ENCODE measurements at places on chromosomes 1 and 21.

DNA sequence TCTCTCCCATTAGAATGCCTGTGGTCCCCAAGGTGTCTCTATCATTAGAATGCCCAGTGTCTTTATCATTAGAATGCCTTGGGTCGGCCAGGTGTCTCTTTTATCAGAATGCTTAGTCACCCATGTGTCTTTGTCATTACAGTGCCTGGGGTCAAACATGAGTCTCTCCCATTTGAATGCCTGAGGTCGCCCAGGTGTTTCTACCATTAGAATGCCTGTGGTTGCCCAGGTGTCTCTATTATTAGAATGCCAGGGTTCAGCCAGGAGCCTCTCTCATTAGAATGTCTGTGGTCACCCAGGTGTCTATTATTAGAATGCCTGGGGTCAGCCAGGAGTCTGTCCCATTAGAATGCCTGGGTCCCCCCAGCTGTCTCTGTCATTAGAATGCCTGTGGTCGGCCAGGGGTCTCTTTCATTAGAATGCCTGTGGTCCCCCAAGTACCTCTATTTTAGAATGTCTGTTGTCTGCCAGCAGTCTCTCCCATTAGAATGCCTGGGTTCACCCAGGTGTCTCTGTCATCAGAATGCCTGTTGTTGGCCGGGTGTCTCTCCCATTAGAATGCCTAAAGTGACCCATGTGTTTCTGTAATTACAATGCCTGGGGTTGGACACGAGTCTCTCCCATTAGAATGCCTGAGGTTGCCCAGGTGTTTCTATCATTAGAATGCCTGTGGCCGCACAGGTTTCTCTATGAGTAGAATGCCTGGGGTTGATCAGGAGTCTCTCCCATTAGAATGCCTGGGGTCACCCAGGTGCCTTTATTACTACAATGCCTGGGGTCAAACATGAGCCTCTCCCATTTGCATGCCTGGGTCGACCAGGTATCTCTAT lies 57.1 kb downstream of the RNF187 start:
- no peak for DNase-seq

GRCh38 chr1:26856604-26857469 lies 6.1 kb upstream of the SFN start:
- no peak for DNase-seq

DNA sequence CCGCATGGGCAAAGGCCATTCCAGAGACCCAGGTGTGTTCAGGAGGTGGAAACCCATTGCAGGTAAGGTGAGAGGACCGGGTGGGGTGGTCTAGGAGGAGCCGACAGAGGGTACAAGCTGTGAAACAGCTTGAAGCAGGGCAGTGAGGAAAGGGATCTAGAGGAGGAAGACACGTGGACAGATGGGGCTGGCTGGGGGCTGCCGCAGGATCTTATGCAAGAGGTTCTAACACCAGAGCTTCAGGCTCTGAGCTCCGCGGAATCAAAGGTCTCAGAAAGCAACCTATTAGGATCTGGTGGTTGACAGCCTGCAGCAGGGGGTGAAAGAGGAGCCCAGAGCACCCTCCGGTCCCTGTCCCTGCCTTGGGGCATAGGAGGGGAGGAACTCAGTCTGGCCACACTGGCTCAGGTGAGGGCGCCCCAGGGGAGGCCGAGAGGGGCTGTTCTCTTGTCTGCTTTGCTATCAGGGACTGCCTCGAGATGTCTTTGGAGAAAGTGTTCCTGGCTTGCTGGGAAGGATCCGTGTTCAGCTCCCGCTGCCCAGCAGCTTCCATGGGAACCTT lies 1.9 kb downstream of the TFF1 start:
- no peak for DNase-seq

- no peak for DNase-seq
These were observed 76.6 kb downstream of the HHAT start for GRCh38 chr1:210405316-210405715.

DNA sequence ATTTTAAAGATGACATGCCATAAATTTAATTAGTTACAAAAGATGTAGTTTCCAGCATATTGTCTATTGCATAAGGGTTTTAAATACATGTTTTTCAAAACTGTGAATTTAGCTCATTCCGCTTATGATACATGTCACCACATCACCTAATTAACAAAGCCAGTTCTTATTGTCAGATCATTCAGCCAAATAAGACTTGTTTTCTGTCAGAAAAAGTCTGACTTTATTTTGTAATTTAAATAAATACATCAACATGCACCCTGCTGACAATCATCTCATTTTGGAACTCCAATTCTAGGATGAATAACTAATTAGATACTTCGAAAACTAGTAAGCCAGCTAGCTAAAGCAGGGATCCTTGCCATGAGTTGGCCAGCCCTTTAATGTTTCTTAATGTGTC lies 110.9 kb upstream of the APP start:
- no peak for DNase-seq

- no peak for DNase-seq
These were observed 38.3 kb upstream of the BCL10 start for GRCh38 chr1:85314726-85315125.

DNA sequence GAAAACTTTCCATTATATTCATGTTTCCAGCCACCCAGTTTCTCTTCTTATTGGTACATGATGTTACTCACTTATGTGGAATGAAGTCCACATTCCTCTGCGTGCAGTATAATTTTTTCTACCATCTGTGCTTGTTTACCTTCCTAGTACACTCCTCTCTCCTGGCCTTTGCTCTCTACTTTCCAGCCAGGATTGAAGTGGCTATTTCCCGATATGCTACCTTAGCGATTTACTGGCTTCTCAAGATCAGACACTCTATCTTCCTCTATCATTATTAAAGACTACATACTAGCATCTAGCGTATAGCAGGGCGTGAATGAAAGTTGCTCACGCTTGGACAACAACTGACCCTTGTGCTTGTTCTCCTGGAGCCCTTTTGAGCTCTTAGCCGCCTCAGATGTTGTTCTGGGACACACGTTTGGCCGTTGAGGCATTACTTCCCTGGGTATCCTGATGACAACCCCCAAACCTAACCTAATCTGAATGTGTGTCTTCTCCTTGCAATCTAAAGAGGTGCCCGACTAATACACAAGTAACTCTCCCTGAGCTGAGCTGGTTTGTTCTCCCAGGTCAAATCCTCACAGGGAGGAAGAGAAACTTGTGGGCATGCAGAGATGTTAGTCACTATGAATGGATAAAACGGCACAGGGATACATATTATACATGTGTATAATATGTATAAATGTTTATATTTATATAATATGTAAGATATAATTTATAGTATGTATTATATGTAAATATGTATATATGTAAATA lies 13.4 kb upstream of the MTARC2 start:
- DNase-seq: peak; percentile 46

DNA sequence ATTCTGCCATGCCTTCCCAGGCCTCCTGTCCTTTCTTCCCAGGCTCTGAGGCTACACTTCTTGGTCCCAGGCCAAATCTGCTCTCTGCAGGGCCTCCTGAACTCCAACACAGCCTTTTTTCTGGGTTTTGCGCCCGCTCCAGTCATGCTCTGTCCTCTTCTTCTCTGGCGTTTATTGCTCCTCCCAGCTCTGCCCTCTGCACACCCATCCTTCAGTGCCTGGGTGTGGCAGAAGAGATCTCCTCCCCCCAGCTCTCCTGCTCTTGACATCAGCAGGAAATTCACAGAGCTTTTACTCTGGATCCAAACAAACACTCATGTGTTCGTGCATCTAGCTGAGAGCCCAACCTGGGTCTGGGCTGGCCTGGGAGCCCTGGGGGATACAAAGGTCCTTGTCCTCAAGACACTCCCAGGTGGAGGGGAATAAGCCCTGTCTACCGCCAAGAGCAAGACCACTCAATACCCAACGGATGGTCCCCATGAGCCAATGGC lies 22.9 kb upstream of the EPS8L3 start:
- no peak for DNase-seq

DNA sequence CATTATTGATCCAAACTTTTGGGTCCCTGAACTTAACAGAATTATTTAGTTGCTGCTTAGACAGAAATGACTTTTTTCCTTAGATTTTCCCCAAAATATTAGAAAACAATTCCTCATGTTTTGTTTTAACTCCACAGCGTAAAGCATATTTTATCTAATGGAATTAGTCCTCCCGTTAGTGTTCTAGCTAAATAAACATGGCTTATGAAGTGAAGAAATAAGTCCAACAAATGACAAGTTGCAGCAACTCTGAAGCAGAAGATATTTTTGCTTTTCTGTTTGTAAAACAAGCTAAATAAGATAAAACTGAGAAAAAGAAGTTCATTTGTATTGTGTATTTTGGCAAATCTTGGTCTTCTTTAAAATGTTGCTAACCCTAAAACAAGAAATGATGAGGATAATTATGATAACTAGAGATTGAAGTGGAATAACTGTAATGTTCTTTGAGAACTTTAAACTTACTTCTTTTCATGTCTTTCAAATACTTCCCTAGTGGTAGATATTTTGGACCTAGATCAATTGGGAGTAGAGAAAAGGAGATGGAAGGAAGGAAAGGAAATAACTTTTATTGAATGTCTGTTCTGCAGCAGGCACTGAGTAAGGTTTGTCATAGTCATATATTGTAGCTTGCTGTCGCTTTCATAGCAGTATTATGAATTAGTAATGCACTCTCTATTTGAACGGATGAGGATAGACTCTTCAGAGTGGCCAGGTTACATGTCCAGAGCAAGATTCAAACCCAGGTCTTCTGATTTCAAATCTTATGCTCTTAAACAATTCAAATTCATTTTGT lies 12.5 kb downstream of the NFIA start:
- DNase-seq: no peak

DNA sequence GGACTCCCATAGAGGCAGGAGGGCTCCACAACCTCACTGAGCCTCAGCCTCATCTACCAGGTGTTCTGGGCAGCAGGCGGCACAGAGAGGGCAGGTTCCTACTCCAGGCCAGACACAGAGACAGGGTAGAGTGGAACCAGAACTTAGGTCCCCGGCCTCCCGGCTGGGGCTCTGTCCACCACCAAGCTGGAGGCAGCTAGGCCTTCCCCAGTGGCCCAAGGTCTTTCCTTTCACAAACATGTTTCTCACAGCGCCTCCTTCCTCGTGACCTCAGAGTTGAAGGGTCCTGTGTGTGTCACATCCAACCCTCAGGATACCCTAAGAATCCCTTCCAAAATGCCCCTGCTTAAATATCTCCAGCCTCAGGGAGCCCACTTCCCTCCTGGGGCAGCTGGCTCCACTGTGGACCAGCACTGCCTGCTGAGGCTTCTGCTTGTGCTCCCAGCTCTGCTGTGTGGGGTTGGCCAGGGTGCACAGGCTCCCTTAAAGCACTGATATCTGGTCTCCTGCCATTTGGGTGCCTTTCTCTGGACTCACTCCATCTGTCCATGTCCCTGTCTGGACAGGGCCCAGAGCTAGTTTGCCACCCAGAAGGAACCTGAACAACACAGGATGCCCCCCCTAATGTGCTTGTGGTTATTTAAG lies 33.2 kb upstream of the MAGOH start:
- DNase-seq: no peak

DNA sequence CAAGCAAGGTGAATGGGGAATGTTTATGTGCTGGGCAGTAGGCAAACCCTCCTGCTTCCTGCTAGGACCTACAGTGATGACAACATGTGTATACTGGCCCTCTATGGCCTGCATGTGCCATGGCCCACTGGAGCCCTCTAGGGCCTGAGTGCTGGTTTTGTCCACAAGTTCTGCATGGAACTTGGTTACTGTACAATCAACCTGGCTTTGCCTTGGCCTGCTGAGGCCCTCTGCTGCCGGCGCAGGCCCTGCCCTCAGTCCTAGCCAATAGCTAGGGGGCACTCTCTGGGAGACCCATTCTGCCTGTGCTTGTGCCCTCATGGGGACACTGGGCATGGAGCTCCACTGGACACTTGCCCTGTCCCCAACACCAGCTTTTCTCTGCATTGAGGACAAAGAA lies 138.6 kb upstream of the NGF start:
- DNase-seq: no peak

GRCh38 chr1:192797891-192798290 lies 10.9 kb upstream of the RGS2 start:
- no peak for DNase-seq

GRCh38 chr1:14773396-14774025 lies 175.0 kb downstream of the KAZN start:
- DNase-seq: no peak

DNA sequence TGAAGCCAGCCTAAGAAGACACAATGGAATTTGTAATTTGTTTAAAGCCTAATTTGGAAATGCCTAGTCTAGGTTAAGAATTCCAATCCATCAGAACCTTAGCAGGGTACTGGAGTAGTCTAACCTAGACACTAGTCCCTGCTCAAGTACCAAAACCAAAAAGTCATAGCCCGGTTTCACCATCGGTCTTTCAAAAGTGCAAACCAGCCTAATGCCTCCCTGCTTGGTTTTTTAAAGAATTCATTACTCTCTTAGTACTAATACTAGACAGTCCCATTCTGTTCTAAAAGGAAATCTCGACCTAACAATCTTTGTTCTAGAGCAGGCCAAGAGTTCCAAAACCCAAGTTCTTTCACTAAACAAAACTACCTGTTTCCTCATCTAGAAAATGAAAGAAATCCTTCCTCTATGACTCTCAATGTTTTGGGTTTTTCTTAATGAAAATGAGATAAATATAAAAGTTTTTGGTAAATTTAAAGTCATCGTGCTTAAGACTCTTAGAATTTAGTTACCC lies 2.6 kb downstream of the PUM1 start:
- no peak for DNase-seq

DNA sequence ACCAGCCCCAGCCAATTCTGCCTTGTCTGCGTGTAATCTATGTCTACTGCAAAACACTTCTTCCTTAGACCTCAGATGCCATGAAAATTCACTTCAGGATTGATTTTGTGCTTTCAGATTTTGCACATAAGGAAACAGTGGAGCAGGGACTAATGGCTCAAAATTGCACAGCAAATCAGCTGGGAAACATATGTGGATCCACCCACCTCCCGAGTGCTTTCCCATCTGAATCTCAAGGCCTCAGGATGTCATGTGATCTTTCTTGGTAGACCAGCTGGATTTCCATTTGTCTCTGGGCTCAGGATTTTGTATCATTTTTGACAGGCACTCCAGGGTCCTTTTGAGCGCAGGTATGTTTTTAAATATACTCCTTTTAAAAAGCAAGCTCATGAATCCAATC lies 158.6 kb downstream of the MIS18A start:
- DNase-seq: no peak

DNA sequence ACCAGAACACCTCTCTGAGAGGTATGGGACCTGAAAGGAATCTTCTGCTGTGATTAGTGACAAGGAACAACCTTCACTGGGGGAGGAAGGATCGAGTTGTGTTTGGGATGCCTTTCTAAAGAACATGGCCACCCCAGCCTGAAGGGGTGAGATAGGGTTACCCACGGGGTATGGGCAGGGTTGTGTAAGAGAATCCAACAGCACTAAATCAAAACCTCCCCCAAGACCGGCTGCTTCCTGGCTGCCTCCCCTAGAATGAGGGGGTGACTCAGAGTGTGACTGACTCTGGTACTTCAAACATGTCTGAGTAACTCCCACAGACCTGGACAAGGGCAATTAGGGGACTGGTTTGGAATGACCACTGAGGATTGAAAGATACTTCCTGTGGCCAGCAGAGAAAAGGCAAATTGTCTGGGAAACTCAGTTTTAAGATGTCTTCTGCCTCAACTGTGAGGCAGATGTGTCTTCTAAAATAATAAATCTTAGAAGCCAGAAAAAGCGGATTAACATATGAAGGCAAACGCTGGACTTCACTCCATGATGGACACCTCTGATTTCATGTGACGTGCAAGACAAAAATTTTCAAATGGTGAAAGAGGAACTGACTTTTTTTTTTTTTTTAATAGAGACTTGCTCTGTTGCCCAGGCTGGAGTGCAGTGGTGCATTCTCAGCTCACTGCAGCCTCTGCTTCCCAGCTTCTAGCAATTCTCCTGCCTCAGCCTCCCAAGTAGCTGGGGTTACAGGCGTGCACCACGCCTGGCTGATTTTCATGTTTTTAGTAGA lies 6.7 kb upstream of the PTPN14 start:
- DNase-seq: peak; percentile 63

GRCh38 chr21:40194185-40194980 lies 327.1 kb downstream of the PCP4 start:
- DNase-seq: no peak
